Progenitor cell of endocrine pancreas (in vitro differentiated cells): ENCODE measurements at places on chromosomes 1 and 21.

- DNase-seq: no peak
Observed at GRCh38 chr1:88768816-88769215, 84.7 kb downstream of the PKN2 start.

- no peak for DNase-seq
Observed at GRCh38 chr1:208291923-208292711, 47.9 kb upstream of the PLXNA2 start.

DNA sequence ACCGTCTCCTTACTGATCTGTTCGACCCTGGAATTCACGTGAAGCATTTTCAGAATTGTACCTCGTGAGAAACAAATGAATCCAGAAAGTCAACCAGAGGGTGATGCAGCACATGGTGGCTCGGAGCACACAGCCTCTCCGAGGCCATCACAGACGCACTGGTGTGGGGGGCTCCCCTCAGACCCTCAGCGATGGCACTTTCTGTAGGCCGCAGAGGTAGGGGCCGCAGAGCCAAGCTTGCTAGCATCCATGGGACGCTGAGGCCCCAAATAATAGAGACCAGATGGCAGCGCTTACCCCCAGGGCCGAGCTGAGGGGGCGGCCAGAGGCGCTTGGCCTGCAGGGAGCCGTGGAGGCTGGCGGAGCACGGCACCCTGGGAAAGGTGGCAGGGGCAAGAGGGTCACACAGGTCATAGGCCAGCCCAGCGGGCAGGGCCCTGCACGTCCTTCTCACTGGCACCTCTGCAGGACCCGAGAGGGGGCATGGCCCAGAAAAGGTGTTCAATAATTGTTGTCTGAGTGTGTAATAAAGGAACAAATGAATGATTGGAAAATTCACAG lies 28.1 kb upstream of the COL6A2 start:
- DNase-seq: peak; percentile 8

DNA sequence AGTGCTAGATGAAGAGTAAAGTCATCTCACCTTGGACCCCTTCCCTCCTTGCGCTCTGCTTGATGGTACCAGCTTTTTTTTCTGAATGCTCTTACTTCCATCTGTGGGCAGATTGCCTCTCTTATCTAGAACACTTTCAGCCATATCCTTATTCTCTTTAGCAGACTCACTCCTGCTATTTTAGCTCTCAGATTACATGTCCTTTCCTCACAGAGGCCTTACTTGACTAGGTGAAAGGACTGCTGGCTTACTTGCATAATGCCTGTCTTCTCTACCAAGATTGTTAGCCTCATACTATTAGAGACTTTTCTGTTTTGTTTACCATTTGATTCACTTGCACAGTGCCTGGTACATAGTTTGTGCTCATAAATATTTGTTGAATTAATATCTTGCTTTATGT lies 9.3 kb downstream of the IFI44 start:
- DNase-seq: no peak

DNA sequence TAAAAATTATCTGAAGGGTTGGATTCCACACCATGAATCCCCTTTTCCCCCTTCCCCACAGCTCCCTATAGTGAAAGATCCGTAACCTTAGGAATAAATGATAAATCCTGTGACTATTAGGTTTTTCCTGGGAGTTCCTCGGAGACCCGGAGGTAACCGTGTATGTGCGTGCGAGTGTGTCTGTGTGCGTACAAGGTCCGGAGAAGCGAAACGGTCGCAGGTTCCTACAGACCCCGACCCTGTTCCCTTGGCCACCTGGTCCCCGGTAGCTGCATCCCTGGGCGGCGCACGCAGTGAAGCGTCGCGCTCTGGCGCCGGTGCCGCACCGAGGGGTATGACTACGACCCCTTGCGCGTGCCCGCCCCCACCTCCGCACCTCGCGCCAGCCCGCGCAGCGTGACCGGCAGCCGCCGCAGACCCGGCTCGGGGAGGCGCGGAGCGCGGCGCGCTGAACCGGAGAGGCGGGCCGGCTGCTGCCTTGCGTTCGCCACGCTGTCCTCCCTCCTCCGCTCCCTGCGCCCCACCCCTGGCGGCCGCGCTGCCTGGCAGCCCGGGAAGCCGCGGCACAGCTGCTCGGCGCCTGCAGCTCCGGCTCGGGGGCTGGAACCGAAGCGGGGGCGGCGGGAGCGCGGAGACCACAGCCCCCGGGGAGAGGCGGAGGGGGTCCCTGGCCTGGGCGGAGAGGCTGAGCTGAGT lies at the start of gene AK5:
TSS of gene AK5 (plus strand) at position 529 of the 696 bp plus-strand sequence. CDS start 295 bp downstream, outside the sequence.
- peak; percentile 46 for DNase-seq

DNA sequence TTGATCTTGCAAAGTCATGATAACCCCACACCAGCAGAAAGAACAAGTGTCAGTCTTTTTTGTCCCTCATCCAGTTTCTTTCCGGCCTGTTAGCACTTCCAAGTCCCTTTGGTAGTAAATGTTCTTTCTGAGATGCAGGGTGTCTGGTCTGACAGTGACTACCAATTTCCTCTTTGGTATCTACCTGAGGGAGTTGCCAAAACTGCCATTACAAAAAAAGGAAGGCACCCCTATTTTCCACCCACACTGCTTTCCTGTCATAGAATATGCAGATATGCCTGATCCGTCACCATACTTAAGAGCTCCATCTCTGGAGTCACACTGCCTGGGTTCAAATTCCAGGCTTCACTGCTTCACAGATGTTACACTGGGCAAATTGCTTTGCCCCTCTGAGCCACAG lies 72.4 kb downstream of the ZNF281 start:
- no peak for DNase-seq

- DNase-seq: peak; percentile 34
Observed at GRCh38 chr1:115976062-115976920, at the start of gene SLC22A15. TSS of gene SLC22A15 (plus strand) at chr1:115976513. CDS start at chr1:115976628, 115 bp downstream.

- DNase-seq: no peak
Observed at GRCh38 chr21:22842875-22843274, 1844.7 kb downstream of the NCAM2 start.

- no peak for DNase-seq
Observed at GRCh38 chr1:17001760-17002523, 9.8 kb downstream of the ATP13A2 start.

- DNase-seq: no peak
Observed at GRCh38 chr1:8439015-8439702, 121.2 kb downstream of the SLC45A1 start.

GRCh38 chr1:229716069-229716468 lies 90.0 kb downstream of the URB2 start:
- DNase-seq: no peak

DNA sequence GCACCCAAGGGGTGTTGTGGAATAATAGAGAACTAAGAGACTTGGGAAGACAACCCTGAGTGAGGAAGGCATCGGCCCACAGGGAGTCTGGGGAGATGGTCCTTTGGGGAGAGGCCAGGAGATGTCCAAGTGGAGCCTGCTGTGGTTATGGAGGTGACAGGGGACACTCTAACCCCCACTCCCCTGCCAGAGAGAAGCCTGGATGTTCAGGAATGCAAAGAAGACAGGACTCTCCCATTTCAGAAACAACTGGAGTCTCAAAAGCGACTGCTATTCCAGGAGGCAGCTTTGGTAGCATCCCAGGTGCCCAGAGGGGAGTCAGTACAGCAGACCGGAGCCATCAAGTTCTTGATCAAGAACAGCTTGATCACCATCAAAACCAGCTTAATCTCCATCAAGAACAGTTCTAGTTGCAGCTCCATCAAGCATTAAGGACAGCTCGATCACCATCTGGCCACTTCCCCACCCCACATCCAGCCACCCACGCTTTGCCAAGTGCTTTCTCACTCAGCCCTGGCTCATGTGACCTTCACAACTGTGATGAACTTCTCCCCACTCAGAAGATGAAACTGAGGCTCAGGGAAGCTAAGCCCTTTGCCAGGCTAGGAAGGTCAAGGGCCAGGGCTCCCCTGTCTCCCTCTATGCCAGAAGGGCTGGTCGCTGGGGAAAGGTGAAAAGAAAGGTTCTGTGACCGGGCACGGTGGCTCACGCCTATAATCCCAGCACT lies 743 bp downstream of the CD52 start:
- no peak for DNase-seq

GRCh38 chr1:150281758-150282557 lies at the start of gene CIART:
TSS of gene CIART (plus strand) at chr1:150282554. CDS start at chr1:150283268, 714 bp downstream.
- peak; percentile 43 for DNase-seq

GRCh38 chr1:175808573-175808972 lies 65.2 kb upstream of the TNR start:
- no peak for DNase-seq

- no peak for DNase-seq
Observed at GRCh38 chr21:41406340-41406739, 19.7 kb upstream of the MX1 start.

GRCh38 chr1:196407358-196408051 lies 200.7 kb downstream of the KCNT2 start:
- DNase-seq: no peak

DNA sequence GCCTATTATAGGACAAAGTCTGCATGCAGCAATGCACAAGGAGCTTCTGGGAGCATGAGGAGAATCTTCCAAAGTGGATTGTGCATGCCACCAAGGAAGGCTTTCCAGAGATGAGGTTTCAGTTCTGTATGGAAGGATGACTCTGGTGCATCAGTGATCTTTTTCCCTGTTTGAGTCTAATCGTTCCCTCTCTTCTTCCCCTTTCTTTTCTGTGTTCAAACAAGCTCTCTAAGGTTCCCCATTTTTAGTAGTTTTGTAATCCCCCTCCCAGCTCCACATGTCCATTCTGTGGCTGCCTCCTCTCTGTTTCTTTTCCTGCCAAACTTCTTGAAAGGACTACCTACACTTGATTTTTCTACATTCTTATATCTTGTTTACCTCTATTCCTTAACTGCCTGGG lies 43.3 kb upstream of the USP25 start:
- no peak for DNase-seq

DNA sequence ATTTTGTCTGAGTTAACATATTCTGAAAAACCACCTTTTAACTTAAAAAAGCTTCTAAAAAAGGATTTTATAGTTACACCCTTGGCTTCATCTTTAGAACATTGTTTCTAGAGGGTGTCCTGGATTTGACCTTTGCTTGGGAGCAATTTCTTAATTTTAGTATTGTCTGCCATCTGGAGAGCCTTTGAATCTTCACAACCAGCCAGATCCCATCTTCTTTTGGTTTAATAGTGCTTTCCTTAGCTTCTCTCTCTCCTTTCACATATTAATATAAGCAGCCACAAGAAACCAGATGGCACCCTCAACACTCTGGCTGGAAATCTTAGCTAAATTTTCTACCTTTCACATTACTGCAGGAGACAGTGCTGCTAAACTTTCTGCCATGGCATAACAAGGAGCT lies 76.5 kb upstream of the TSPAN2 start:
- no peak for DNase-seq

- no peak for DNase-seq
Observed at GRCh38 chr1:201708085-201708512, 120.9 kb upstream of the IPO9 start.

DNA sequence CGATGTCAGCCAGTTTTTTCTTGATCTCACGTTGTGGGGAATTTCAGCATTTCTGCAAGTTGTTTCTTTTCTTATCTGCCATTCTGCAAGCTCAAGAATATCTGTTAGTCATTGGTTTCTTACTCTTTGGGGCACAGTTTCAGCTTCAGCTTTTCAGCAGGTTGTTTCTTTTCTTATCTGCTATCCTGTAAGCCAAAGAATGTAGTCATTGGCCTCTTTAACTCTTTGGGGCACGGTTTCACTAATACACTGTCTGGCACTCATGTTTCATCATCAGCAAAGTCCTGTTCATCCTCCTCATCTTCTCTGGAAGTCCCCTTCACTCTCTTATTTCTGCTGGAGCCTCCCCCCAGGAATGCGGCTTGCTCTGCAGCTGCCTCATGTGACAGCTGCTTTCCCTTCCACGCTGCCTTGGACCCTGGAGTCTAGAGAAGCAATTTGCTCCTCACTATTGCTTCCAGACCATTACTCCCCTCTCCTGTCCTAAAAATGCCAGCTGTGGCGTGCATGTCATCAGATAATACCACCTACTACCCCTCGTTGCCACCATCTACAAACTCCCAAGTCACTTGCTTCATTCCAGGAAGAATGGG lies 67.0 kb upstream of the CACNA1E start:
- DNase-seq: no peak

- DNase-seq: no peak
Observed at GRCh38 chr1:8013399-8013798, 12.7 kb downstream of the ERRFI1 start.
